ENCODE measurements at places on chromosomes 4 and X.

DNA sequence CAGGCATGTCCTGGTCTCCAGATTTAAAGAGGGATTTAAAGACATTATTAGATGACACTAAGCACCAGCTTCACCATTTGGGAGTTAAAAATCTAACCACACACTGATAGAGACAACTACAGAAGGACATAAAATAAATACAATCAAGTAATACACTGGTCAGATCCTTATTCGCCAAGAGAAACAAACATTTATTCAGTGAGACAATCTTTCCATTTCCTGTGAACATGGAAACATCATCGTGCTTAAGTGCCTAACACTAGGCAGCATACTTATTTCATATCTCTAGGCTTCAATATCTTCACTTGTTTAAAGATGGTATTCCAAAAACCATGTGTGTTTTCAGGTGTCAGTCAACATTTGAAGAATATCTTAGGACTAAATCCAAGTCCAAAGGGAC lies 103.6 kb downstream of the AREG start:
- no peak for DNase-seq

- DNase-seq = no peak
These were observed 369.5 kb upstream of the FAM241A start for GRCh38 chr4:111775556-111776297.

DNA sequence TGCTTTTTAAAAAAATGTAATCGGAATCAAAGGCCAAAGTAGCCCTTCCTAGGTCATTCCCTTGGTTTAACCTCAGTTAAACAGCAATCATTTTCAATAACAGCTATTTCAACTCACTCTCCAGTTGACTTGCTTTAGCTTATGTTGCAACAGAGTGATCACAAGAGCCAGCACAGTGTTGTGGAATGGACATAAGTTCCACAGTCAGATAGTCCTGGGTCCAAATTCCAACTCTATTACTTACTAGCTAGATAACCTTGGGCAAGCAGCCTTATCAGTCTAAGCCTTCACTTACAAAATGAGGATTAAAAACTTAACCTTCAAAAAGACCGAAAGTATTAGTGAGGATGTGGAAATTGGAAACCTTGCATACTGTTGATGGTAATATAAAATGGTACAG lies 9.2 kb upstream of the GPC3 start:
- DNase-seq = no peak

DNA sequence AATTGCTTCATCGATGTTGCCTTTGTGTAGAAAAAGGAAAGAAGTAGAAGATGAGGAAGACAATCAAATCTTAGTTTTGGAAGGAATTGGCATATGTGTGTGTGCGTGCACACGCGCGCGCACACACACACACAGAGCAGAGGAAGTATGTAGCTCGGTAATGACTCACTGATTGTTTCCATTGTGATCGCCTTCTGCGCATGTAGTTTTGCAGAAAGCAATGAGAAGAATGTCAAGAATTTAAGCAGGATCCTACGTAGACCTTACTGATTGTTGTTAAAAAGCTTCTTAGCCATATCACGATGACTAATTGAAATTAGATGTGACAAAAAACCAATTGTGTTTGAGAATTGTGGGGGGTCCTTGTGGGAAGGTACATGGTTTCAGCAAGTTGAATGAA lies 12.8 kb upstream of the LIMCH1 start:
- no peak for DNase-seq

- no peak for DNase-seq
These were observed 136.2 kb upstream of the RASGEF1B start for GRCh38 chr4:81607950-81608349.

DNA sequence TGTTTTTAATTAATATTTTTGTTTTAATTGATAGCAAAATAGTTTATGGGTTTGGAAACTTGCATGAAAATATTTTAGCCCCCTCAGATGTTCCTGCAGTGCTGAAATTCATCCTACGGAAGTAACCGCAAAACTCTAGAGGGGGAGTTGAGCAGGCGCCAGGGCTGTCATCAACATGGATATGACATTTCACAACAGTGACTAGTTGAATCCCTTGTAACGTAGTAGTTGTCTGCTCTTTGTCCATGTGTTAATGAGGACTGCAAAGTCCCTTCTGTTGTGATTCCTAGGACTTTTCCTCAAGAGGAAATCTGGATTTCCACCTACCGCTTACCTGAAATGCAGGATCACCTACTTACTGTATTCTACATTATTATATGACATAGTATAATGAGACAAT lies 40.4 kb downstream of the MAP7D3 start:
- no peak for DNase-seq

- no peak for DNase-seq
These were observed 314.9 kb upstream of the GRIA3 start for GRCh38 chrX:122869171-122869570.

- no peak for DNase-seq
These were observed 42.7 kb upstream of the ZCCHC12 start for GRCh38 chrX:118780911-118781310.

- no peak for DNase-seq
These were observed 129.0 kb upstream of the STX18 start for GRCh38 chr4:4670869-4671268.

DNA sequence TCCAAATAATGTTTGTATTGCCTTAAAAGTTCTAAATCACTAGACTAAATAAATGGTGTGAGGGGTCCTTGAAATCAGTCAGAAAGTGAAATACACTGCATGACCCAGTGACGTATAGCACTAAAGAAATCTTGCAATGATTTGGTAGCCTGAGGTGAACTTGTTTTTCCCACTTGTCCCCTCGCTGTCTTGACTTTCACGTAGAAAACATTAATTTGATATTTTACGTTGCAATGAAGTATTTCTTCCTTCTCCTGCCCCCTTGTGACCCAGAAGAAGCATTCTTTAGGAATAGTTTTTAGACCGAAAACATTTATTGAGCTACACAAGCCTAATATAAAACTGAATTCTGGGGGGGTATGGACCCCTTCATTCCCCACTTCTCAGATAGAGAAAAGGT lies 3.7 kb downstream of the KLB start:
- DNase-seq = no peak

- DNase-seq = no peak
These were observed 3.3 kb downstream of the HTT start for GRCh38 chr4:3077796-3078195.

GRCh38 chr4:8777320-8778196 lies 94.1 kb downstream of the HMX1 start:
- no peak for DNase-seq

GRCh38 chr4:102521570-102521969 lies 20.4 kb downstream of the NFKB1 start:
- no peak for DNase-seq

DNA sequence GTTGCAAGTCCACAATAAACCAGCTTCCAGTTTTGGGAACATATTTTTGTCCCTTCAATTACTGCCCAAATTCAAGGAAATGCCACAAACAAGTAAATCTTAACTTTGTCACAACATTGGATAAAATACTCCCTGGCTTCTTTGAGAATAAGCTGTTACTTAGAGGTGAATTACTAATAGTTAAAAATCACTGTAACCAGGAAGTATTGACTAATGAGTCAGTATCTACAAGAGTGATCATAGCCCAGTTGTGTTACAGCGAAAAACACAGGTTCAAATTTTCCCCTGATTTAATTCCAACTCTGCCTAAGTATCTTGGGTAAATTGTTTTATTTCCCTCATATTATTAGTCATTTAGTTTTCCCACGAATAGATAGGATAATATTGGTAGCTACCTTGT lies 291.2 kb upstream of the PPARGC1A start:
- DNase-seq = no peak

DNA sequence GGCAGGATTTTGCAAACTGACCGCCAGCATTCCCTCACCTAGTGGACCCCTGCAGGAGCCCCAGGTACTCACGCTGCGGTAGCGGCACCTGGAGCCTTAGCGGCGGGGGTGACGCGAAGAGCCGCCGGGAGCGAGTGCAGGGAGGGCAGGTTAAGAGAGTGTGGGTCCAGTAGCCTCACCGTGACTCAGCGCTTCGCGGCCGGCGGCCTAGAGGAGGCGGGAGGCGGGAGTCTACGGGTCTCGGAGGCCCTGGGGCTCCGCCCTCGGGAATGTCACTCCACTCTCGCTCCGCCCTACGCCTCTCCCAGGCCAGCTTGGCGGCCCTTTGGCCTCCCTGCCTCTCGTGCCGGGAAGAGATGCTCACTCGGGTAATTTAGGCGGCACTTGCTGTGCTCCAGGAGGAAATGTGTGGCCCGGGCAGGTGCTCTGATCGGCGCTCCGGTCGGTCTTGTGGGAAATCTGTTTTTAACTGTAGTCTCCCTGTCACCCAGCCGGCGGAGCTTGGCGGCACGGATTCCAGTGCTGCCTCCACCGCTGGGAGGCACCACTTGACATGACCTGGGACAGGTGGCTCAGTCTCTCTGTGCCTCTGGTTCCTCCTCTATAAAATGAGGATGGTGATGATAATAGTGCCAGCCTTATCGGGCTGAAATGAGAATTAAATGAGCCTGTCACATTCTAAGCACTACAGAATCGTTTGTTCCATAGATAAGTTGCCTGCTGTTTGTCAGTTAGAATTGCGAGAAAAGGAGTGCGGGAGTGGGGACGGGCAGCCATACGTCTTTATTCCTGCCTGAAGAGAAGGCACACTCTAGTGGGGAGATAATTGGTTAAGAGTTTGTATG lies at the start of gene PIR:
TSS of gene PIR (minus strand) at position 216 of the 845 bp plus-strand sequence. CDS start 2,076 bp downstream, outside the sequence.
- DNase-seq = peak; percentile 92

- no peak for DNase-seq
These were observed 83.4 kb upstream of the FAM47B start for GRCh38 chrX:34859191-34859590.

DNA sequence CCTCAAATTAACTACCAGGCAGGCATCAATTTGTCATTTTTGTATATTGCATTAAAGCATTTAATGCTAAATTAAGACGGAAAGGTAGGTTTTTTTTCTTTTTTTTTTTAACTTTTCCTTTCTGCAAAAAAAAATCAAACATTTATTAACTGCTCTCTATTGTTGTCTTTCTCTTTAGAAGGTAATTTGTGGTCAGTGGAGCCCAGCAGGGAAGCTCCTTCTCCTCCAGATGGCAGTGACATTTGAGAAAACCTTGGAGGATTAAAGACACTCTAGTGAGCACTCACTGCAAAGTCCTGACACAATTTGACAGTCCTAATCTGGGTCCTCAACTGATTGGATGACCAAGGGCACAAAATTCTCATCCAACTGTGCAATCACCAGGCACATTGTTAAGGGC lies 102.4 kb downstream of the SLIT2 start:
- no peak for DNase-seq

DNA sequence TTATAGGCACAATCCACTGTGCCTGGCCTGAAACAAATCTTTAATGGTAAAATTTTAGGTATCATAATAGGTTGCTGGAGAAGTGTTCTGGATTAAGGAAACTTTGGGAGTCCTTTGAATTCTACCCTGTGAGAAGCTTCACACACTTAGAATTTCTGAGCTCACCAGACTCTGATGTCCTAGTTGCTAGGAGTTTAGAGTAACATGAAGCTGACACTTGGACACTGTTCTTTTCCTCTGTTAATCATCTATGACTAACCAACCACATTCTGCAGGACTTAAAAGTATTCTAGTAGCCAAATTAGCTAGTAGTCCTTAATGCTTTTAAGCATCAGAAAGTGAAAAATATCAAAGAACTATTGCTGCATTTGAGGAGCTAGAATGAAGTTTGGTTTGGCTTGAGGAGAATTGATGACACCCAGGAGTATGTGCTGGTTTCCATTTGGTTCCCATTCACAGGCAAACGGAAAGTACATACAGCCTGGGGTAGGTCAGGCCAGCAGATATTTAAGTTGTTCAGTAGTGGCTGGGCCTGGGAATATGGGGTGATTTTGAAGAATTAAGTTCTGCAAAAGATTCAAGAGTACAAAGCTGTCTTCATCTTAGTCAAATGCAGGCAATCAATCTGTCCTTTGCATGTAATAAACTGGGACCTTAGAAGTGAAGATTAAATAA lies 38.8 kb upstream of the IGFBP7 start:
- no peak for DNase-seq

DNA sequence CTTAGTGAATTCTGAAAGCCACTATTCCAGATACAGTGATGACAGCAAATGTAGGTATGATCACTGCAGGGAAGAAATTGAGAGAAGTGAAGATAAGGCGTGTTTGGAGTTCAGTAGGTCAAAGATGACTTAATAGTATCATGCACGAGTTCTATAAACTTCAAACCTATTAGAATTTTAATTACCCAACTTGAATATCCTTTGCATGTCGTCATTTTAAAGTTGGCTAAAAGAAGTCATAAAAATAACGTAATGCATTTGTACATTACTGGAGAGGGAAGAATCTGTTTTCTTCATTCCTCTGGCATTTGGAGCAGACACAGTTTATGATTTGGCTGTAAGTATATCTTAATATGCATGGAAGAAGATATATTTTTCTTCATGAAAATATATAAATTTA lies 68.6 kb upstream of the MXRA5 start:
- no peak for DNase-seq

- no peak for DNase-seq
These were observed 80.0 kb downstream of the ALPK1 start for GRCh38 chr4:112377171-112377570.

GRCh38 chrX:17056868-17057608 lies 110.6 kb downstream of the REPS2 start:
- DNase-seq = no peak

DNA sequence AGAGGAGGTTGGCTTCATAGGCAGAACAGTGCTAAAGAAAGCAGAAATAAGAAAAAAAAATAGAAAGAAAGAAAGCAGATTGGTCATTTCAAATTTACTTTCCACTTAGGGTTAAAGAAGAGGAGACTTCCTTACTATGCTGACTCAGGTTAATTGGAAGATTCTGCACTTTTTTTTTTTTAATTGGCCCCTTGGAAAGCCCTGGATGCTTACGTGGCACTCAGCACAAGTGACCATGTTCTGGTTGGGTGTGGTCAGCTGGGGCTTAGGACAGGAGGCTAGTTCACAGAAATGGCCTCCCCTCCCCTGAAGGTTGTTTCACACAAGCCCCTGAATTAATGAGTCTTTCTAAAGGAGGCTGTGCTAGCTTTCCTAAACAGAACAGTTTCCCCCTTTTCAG lies 14.5 kb downstream of the MAGEA9B start:
- DNase-seq = peak; percentile 2

DNA sequence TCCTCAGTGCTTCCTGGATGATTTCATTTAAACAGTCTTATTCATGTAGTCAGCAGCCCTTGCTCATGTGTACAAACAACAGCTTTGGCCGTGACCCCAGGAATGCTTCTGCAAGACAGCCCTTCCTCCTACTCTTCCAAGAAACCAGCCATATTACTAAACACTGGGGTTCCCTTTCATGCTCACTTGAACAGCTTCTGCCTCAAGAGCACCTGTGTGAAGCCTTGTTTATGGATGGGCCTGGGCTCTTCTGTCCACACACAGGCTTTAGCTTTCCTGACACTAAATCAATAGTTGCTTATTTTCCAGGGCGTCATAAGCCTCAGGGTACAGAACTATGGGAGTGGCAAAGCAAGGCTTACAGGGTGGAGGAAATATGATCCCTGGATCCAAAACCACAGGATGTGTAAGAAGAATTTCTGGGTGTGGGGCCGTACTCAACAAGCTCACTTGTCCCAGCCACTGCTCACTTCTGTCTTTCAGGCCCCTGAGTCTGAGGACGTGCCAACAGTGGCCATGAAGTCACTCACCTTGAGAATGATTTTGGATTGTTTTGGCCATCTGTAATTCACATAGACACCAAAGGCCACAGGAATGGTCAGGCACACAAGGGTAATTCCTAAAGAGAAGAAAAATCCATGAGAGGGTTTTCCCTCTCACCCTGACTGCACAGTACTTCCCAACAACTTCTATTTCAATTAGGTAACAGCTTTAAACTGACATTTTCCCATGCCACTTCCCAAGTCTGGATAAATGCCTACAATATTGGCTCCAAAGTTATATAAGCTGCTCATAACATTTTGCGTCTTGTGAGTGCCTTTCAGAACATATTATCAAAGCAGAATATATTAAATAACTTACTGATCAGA lies 17.7 kb downstream of the SLC10A6 start:
- no peak for DNase-seq

All from sigmoid colon (tissue), 7 donors.